ENCODE measurements at places on chromosomes 5 and 9. TPM values are rescaled to one million over a fixed set of nuclear protein-coding genes. Genes with fewer than 3 reads are reported as not detected.

MAPK9 gene
- total RNA-seq = 48.5 TPM

REEP5 gene
- total RNA-seq = 46.5 TPM

TAS2R1 gene
- not detected for total RNA-seq

VLDLR gene
- 2.6 TPM for total RNA-seq

C6 gene
- not detected for total RNA-seq

SHISAL2B gene
- total RNA-seq = not detected

SLCO6A1 gene
- total RNA-seq = not detected

ARHGAP26 gene
- total RNA-seq = 159 TPM

HTR1A gene
- total RNA-seq = not detected

GFI1B gene
- 3.3 TPM for total RNA-seq
